NCI-H524 (cell line): ENCODE measurements at places on chromosomes 6 and 20.

DNA sequence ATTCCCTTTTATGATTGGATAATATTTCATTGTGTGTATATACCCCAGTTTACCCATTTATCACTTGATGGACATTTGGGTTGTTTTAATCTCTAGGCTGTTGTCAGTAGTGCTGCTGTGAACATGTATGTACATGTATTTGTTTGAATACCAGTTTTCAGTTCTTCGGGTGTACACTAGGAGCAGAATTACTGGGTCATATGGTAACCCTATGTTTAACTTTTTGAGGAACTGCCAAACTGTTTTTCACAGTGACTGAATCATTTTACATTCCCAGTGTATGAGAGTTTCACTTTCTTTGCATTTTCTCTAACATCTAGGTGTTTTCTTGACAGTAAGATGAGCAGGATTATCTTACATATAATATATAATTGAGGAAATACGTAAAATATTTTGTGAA lies 44.7 kb upstream of the ADIG start:
- DNase-seq, result no peak

DNA sequence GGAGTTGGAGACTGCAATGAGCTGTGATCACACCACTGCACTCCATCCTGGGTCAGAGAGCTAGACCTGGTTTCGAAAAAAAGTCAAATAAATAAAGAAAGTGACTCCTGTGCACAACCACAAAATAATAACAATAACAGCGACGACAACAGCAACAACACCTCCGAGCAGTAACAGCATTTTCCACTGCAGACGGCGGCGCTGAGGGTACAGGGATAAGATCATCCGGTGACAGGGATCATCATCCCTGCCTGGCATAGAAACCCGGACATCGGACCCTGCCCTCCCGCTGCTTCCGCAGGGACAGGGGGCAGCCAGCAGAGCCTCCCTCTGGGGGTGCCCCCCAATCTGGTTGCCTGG lies 11.5 kb downstream of the SRXN1 start:
- DNase-seq, result no peak

GRCh38 chr20:15071085-15071808 lies 733.8 kb upstream of the FLRT3 start:
- no peak for DNase-seq

GRCh38 chr20:17967521-17968365 lies 851 bp downstream of the SNX5 start:
- peak; percentile 55 for DNase-seq

DNA sequence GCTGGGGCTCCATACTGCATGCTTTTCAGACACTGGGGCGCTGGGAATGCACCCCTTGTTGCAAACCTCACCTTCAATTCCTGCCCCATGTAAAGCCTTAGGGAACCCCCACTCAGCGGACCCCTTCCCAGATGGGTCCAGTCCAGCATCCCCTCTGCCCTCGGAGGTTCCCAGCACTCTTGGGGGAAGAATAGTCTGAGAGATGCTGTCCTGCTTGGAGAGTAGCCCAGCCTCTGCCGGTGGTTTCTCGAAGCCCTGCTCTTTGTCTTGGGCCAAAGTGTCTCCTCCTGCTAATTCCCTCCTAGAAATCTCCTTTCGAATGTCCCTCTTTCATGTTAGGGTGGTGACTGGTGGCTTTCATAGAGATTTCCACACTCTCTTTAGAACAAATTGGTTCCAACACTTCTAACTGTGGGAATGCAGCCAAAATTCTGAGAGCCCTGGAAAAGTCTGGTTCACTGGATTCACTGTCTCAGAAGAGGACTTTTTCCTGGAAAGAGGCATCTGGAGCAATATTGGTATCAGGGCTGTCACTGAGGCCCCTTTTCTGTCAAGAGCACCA lies 24.9 kb upstream of the SULF2 start:
- DNase-seq, result no peak

GRCh38 chr6:36136034-36136433 lies 5.7 kb downstream of the MAPK13 start:
- DNase-seq, result no peak

DNA sequence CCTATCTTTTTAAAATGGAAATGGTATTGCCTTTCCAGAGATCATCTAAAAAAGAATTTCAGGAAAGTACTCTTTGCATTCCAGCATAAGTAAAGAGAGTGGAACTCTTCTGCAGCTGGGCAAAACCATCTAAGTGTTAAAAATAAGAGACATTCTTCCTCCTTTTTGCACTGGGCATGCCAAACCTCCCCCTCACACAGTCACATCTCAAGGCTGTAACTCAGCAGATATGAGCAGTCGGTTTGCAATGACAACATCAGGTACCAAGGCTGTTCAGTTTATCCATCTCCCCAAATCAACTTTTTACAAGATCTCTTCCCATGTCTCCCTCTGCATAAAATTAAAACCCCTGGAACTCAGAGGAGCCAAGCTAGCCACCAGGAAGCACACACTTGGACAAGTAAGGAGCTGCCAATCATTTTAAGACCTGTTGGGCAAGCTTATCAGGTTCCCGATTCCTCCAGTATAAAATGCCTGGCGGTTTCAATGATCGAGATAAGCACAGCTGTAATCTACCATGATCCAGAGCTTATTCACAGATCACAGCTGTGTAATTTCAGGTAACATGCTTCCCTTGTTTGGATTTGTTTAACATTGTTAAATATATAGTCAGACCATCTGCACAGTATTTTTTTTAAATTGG lies 23.2 kb downstream of the ID4 start:
- DNase-seq, result no peak

GRCh38 chr6:56370561-56371211 lies 123.3 kb upstream of the COL21A1 start:
- DNase-seq, result no peak

GRCh38 chr20:20856956-20857355 lies 144.5 kb upstream of the RALGAPA2 start:
- no peak for DNase-seq

DNA sequence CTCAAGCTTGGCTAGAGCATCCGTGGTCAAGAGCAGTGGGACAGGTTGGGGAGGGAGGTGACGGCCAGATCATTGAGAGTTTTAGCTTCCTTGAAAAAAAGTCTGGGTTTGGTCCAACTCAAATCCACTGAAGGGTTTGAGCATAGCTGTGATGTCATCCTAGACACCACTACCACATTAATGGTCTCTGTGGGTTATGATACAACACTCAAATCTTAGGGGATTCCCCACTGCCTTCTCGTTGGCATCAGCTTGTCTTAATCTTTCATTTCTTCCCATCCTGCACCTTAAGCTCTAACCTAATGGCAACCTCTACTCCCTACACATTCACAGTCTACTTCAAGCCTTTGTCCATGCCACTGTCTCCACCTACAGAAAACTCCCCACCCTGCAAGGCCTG lies 77.3 kb downstream of the BMP6 start:
- no peak for DNase-seq

GRCh38 chr6:159972506-159973268 lies 3.8 kb downstream of the IGF2R start:
- DNase-seq, result peak; percentile 49

DNA sequence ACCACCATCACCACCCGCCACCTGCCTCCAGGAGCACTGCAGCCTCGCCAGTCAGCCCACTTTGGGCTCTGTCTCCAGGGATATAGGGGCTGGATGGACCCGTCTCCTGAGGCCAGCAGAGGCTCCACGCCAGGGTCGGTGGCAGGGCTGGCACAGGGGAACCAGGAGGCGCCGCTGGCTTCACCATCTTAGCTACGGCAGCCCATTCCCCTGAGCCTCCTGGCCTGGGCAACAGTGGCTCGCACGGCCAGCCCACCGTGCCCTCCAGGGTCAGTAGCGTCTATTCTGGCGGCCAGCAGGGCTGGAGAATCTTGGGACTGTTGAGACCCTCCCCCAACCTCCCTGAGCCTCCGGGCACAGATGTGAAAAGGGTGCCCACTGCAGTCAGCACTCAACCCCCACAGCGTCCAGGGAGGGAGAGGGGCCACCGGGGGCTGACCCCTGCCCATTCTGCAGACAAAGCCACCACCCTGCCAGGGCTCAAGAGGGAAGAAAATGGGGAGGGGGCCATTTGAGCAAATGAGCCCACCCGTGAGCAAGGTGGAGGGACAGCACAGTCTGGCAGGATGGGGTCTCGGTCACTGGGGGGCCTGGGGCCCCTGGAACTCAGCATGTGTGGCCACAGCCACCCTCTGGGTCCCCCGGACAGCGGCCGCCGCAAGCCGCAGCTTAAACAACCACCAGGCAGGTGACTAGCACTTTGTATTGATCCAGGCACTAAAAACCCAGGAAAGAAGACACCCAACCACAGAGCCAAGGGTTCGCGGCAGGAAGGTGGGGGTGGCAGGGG lies 28.7 kb downstream of the KCNQ2 start:
- DNase-seq, result no peak

DNA sequence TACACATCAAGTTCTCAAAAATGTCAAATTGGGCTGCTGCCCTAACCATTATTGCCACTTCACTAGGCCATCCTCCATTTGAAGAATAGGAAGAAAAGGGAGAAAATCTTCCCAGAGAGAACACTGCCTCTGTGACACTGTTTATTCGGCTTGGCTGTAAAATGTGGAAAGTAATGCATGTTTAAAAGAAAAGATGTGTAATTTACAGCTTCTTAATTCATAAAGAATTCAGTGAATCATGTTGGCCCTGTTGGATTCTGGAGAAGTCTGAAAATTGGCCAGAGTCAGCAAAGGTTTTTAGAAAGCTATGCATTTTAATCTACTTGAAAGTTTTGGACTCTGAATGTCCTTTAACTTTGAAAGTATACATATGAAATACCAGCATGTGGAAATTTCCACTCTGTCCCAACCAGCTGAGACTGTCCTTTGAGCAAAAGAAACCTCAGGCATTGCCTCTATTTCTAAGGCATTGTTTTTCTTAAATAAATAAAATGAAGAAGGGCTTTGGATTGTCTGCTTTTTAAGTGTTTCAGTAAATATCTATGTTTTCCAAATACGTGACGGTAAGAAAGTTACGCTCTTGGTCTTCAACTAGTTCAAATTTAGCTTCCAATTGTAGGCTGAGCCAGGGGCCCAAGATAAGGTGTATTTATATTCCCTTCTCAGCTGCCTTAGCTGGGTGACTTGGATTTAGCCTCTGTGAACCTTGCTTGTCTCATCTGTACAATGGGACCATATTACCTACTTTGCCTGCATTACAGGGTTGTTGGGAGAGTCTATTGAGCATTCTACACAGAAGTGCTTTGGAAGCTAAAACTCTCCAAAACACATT lies 222.2 kb downstream of the UST start:
- DNase-seq, result no peak

- DNase-seq, result peak; percentile 90
These were observed 71.8 kb downstream of the SAMD3 start for GRCh38 chr6:130150906-130151305.

DNA sequence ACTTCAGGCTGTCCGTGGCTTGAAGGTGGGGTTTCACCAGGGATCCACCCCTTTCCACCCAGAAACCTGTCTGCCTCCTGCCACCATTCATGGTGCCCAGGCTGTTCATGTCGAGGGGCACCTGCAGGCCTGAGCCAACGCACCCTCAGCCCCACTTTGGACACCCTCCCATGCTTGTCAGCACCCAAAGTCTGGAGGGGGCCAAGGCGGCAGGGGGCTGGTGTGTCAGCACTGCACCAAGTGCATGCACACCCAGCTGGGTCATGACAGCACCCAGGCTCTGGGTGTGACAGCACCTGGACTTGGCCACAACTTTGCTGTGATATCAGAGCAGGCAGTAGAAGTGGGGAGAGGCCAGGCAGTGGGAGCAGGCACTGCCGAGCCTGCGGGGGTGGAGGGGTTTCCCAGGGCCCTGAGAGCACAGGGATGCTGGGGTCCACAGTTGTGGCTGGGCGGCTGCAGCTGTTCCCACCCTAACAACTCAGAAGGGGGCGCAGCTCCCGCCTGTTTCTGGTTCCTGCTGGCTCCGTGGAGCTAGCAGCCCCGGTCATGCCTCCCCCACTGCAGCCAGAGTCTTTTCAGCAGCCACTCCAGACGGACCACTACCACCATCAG lies 33.3 kb upstream of the GRM4 start:
- DNase-seq, result no peak

DNA sequence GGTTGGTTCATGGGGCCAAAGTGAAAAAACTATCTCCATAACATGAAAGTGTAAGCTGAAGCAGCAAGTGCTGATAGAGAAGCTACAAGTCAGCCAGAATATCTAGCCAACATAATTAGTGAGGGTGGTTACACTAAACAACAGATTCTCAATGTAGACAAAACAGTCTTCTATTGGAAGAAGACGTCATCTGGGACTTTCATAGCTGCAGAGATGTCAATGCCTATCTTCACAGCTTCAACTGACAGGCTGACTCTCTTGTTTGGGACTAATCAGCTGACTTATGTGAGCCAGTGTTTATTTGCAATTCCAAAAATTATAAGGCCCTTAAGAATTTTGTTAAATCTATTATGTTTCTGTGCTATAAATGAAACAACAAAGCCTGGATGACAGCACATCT lies 63.2 kb downstream of the GMDS start:
- no peak for DNase-seq

DNA sequence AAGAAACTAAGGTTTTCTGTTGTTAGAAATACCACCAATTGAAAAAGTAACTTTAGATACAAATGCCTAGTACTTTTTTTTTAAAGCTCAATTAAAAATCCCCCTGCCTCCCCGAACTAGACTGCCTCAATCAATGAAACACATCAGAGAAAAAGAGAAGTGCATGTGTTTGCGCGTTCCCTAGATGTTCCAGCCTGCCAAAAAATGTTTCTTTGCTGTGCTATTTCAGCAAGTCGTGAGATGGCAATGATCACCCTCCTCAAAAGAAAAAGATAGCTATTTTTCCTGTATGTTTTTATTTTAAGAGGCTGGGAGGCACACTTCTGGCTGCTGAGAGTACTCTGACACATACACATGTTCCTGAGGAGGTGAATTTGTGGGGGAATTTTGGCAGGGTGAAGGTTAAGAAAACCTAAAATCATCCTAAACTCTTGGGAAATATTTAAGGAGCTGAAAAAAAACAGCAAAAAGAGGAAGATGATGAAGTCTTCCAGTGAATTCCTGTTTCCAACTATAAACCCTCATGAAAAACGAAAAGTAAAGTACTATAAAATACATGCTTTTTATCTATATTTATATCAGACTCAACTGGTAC lies 114.8 kb downstream of the HIVEP2 start:
- no peak for DNase-seq

DNA sequence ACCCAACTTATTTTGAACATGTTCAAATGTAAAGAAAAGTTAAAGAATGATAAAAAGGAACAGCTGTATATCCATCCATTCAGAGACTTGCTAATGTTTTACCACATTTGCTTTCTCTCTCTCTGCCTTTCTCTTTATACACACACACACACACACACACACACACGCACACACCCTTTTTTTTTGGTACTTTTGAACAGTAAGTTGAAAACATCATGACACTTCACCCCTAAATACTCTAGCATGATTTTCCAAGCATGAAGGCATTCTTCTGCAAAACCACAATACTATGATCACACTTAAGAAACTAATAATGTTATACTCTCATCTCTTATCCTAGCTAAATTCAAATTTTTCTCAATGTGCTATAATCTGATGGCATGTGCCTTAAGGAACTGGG lies 192.3 kb downstream of the UTRN start:
- no peak for DNase-seq

- DNase-seq, result no peak
These were observed 89.9 kb downstream of the UST start for GRCh38 chr6:148836751-148837150.
